ENCODE measurements at places on chromosomes 2 and 18.

DNA sequence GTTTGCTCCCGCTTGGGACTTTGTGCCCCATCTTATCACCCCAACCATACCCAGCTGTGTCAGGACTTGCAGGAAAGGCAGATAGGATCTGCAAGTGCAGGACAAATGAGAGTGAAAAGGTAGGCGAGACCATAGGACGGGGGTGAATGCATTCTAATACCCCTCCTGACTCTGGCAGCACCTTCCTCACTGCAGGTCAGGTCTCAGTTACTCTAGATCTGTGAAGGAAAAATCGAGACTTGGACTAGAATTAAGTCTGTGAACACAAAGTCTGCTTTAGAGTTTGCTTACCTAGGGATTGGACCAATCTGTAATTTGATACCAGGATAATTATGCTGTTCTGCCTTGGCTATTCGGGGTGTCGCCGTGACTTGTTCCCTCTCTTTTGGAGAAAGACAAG, 19.7 kb downstream of the NT5DC4 start:
- no peak for DNase-seq

- no peak for DNase-seq
Measured at GRCh38 chr18:12543697-12544096, 114.2 kb downstream of the SPIRE1 start.

GRCh38 chr2:55103046-55103445, 52.8 kb upstream of the RTN4 start:
- no peak for DNase-seq

- no peak for DNase-seq
Measured at GRCh38 chr2:225400060-225400511, 576 bp downstream of the NYAP2 start.

GRCh38 chr2:235521844-235522243, 28.0 kb downstream of the AGAP1 start:
- no peak for DNase-seq

DNA sequence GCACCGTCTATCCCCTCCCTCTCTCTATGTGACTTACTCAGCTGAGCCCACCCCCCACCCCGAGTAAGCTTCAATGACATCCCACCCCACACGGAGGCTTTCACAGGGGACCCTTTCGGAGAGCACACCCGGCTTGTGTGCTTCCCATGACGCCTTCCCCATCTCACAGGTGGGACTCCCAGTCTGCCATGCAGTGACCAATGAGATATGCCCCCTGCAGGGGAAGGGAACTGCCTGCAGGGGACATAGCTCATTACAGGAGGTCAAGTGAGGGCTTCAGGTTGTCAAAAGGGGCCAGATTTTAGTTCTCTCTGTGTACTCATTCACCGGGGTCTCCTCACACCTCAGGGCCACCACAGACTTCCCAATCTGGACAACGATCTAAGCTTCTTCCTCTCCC, 112.6 kb downstream of the GAREM1 start:
- DNase-seq, result no peak

- DNase-seq, result no peak
Measured at GRCh38 chr2:113278073-113278741, 514 bp downstream of the PAX8 start.

DNA sequence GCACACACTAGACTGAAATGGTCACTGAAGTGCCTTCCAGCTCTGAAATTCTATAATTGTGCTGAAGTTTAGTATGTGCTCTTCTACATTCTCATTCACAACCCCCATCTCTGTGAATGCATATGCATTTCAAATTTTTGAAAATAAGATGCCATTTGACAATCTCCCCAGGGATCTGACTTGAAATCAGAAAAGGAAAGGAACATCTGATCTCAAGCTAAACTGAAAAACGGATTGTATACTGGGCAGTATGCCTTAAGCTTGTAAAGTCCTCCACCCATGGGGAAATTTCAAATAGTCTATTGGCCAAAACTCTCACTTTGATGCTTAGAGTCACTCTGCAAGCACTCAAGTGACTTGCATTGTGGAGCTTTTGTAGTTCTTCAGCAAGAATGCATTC, 22.9 kb downstream of the FAP start:
- no peak for DNase-seq

DNA sequence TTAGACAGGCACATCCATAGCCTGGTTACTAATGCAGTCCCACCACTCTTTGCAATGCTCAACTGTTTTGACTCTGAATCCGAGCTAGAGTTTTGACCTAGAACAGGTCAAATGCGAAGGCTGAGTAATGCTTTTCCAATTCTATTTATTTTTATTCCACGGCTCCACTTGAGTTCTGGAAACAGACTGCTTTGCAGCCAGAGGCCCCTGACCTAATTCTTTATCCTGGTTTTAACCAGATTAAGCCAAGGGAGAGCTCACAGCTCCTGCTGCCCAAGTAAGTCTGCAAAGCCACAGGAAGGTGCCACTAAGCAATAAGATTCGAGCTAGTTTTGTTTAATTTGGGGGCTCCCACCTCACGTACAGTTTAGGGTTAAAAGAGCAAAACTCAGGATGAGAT, 51.4 kb downstream of the MREG start:
- no peak for DNase-seq

Data from stimulated activated CD4-positive, alpha-beta T cell treated with anti-CD3 and anti-CD28 coated beads, TNF-alpha, amount 100 ng/mL, for 1 hour (primary cell).